Glomerular endothelial cell (primary cell): ENCODE measurements at places on chromosomes 12 and 14.

DNA sequence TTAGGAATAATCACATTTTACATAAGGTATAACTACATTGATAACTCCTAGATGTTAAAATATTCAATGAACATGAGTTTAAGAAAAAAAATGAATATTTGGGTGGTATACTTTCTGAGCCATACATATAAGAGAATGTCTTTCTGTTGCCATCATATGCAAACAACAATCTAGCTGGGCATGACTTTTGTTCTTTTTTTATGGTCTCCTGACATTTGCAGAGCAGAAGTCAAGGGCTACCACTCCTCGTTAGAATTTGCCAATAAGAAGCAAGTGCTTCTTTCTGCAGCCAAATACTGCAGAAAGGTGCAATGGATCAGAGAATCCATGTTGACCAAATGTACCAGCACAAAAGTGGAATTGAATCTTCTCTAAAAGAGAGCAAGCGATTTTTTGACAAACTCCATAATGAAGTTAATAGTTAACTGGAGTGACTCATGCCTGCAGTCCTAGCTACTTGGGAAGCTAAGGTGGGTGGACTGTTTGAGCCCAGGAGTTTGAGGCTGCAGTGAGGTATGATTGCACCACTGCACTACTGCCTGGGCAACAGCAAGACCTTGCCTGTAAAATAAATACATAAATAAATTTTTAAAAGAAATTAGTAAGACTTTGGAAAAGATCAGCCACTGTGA is 25.5 kb upstream of the CCDC91 start:
- no peak for DNase-seq

- no peak for DNase-seq
Measured at GRCh38 chr12:66786531-66787308, 107.8 kb upstream of the GRIP1 start.

- peak; percentile 45 for DNase-seq
Measured at GRCh38 chr14:69615496-69616407, 4.4 kb downstream of the SUSD6 start.

DNA sequence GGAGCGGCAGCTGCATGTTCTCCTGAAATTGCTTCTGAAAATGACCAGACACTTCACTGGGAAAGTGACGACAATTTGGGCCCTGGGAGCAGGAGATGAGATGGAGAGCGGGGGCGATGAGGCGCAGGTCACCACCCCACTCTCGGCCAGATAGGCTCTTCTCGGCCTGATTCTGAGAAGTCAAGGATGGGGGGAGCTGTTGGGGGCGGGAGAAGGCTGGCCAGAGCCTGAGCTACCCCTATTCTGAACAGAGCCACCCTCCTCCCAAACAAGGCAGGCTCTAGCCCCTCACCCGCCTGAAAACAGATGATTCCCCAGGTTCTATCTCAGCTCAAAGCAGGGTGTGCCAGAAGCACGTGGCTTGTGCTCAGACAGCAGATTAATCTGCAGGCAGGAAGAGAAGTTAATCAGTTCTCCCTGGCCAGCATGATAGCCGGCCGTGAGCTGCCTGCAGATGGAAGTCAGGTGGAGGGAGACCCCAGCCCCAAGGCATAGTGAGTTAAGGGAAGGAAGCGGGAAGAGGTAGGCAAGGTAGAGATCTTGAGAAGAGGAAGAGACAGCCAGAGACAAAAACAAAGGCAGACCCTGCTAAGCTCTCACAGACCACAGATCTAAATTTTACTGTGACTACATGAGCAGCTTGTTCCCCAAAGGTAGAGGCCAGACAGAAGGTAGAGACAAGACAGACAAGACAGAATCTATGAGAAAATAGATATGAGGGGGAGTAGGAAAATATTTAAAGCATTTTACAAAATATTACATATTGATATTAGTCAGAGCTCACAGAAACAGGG is 10.9 kb upstream of the TAC3 start:
- DNase-seq = no peak

DNA sequence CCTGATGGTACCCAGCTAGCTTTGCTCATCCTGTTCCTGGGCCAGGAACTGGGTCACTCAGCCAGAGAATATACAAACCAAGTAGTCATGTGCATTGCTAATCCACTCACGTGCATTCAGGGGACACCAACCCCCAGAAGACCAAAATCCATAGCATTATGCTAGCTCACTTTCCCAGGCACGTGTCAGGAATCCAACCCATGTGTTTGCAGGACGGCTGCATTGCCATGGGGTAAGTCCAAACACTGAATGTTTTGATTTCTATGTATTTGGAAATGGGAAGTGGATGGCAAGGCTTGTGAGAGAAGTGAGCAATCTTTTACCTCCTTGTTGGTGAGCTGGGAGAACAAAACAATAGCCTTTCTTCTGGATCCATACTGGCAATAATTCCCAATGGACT is 87.1 kb upstream of the FOXN3 start:
- no peak for DNase-seq

GRCh38 chr12:92229381-92229780 is 83.7 kb upstream of the BTG1 start:
- no peak for DNase-seq

DNA sequence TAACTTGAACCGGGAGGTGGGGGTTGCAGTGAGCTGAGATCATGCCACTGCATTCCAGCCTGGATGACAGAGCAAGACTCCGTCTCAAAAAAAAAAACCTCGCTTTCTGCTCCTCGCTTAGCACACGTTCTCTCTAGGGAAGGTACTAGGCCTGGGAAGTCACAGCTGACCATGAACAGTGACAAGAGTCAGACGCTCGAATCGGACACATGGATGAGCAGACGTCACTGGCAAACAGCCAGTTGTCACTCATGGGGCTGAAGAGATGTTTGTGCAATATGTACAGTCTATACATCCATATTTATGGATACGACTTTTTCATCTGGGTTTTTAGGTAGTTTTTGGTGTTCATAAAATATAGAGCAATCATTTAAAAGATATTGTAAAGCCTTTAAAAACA is 19.4 kb downstream of the TCHP start:
- DNase-seq = no peak

- DNase-seq = no peak
Measured at GRCh38 chr14:58177125-58177524, 22.8 kb upstream of the ACTR10 start.

GRCh38 chr12:49540229-49541139 is 1.7 kb downstream of the KCNH3 start:
- no peak for DNase-seq

GRCh38 chr14:64440494-64440893 is 24.8 kb upstream of the AKAP5 start:
- DNase-seq = no peak

DNA sequence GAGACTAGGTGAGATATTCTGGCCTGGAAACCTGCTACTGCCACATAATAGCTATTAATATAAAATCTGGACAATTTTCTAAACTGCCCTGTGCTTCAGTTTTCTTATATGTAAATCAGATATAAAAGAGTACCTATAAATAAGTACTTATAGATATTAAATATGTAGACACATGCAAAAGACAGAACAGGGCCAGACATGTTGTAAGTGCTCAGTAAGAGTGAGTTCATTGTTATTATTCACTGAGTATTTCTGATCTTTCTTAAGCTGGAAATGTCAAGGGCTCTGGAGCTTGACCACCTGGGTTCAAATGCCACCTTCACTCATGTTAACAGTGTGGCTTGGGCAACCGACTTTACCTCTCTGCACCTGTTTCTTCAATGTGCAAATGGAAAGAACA is 179.8 kb downstream of the GALC start:
- no peak for DNase-seq

DNA sequence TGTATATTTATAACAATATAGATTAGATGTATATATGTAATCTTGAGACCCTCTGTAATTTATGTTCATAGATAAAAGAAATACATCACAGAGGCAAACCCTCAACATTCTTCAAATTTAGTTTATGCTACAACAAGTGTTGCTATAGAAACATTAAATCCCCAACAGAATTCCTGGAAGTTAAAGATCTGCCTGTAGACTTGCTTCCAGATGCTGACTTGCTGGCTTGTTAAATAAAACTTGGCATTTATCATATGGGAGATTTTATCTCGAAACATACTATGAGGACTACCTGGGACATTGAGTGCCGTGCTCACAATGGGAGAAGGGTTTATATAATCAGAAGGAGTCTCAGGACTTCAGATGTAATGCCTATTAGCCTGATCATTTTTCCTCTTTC is 136.3 kb upstream of the PLXNC1 start:
- DNase-seq = no peak

DNA sequence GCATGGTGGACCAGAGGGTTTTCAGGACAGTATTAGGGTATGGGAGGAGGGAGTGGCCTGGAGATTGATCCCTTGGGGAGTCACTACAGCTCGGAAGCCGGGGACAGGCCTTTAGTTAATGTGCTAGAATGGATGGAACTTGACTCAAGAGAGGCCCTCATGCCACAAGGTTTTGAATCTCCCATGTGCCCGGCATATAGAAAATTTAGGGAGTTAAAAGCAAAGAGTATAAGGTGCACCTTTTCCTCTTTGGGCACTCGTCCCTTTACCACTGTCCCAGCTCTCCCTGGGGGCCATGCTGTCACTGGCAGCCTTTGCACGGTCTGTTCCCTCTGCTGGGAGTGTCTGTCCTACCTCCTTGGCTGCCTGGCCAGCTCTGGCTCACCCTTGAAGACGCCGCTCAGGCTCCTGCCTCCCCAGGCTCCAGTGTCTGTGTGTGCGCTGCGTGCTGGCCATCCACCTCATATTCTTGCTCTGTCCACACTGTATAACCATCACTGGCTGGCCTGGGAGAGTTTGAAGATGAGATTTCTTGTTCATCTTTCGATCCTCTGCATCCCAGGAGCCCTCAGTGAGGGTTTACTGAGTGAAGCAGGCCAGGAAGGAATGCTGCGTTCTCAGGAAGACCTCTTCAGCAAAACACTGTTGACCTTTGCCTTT is 161.3 kb downstream of the ZFP36L1 start:
- DNase-seq = no peak

DNA sequence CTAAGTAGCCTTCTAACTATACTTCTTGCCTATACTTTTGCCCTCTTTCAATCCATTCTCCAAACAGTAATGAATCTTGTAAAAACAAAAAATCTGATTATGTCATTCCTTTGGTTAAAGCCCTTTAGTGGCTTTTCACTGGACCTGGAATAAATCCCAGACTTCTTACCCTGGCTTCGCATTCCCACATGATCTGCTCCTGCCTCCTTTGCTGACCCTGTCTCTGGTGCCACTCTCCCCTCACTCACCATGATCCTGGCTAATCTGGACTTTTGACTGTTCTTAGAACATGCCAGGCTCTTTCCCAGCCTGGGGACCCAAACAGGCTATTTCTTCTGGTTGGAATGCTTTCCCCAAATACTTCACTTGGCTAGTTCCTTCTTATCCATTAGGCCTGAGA is 7.9 kb downstream of the MIA2 start:
- no peak for DNase-seq

DNA sequence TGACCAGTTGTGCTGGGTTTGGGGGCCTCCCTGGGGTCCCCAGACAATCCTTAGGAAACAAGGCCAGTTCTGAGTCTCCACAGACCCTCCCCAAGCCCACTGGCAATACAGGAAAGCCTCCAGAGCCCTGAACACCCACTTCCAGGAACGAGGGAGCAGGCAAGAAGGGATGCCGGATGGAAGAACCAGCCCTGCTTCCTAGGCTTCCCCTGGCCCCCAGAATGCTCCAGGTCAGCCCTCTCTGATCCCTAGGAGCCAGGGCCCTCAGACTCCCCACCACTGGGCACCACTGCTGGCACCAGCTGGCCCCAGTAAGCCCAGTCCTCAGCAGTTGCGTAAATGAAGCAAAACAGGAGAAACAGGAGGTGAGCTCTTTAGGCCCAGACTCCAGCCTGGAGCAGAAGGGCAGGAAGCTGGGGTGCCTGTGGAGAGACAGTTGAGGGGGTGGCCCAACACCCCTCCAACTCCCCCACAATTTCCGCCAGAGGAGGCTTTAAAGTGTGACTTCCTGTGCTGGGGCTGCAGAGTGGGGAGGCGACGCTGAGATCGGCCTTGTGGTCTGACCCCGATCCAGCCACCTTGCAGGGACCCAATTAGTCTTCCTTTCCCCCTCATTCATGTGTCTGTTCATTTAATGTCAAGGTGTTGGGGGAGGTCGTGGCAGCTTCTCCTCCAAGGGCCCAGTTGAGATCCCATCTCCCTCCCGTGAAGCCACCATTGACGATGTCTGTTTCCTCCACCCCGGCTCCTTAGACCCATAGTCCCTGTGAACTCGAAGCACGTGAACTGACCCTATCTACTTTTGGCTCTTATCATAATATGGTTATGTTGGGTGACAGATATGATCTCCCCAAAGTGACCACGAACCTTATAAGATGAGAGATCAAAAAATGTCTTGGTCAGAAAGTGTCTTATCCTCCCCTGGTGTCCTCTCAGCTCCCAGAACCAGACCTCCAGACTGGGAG is 4.7 kb downstream of the TNFRSF1A start:
- no peak for DNase-seq

DNA sequence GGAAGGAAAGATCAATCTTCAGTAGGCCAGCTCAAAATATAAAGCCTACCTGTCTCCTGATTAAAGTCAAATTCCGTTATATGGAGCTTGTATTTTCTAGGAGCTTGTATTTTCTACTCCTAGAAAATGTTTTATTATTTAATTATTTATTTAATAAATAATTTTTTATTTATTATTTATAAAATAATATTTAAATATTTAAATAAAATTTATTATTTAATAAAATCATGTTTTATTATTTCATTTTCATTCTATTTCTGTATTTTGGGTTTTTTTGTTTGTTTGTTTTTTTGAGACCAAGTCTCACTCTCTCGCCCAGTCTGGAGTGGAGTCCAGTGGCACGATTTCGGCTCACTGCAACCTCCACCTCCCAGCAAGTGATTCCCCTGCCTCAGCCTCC is 9.7 kb downstream of the OR6C75 start:
- DNase-seq = no peak

- no peak for DNase-seq
Measured at GRCh38 chr12:57765003-57765697, 1.7 kb downstream of the CYP27B1 start.

GRCh38 chr12:12608557-12608957 is 3.1 kb upstream of the CREBL2 start:
- no peak for DNase-seq

DNA sequence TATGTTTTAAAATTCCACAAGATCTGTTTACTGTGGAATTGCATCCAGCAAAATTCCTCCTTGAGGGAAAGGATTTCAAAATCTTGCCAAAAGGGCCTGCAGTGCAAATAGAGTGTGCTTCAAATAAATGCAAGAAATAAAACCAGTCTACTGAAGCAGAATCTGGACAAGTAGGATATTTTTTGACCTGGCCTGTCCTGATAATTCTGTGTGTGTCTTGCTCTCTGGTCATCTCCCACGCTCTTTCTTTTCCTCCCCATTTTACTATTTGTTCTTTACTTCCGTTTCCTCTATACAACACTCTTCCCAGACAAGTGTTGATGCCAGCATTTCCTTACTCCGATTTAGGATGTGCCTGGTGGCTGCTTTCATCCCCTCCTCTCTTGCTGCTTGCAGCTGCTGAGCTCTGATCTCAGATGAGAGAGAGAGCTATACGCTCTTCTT is 115.9 kb downstream of the GPR135 start:
- DNase-seq = no peak

GRCh38 chr14:34256223-34256622 is 205.8 kb downstream of the SPTSSA start:
- no peak for DNase-seq

DNA sequence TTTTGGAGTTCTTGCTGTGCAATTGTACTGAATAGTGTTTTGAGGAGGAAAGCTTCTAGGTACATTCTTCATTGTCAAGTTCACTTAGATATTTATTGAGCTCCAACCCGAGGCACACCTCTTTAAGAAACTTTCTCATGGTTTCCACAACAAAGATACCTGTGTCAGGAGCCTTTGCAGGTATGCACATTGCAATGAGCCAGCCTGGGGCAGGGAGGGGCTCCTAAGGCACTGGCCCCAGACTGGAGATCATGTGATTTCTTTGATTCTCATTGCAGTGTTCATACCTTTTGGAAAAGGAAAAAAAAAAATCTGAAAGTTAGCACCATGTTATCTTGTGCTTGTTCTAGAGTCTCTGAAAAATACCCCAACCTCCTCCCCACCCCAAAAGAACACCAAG is 80.3 kb downstream of the PRMT8 start:
- DNase-seq = no peak
